ENCODE measurements at places on chromosomes 11 and 22. TPM values are rescaled to one million over a fixed set of nuclear protein-coding genes. Genes with fewer than 3 reads are reported as not detected.

Gene FADD
- total RNA-seq: 14.2 TPM

- DNase-seq: no peak
Measured at GRCh38 chr11:129280027-129280811, 88.1 kb upstream of the ARHGAP32 start.

DNA sequence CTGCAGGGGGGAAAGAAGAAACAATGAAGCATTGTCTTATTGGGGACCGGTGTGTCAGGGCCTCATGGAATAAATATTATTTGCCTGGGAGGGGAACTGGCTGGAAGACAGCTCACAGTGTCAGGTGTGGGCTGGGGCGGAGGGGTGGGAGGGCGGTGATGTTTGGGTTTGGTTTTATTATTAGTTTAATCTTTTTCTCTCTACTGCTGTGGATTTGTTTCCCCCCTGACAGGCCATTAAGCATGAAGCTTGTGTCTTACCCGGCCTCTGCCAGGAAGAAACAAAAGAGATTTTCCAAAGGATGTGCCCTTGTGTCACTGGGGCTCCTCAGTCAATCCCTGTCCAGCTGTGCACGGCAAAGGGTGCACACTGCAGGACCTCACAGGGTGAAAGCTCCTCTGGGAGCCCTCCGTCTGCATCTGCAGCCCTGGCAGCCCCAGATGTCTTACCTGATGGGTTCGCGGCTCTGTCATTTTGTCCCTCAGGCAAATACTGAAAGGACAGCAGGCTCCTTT, 203.1 kb upstream of the TMEM45B start:
- DNase-seq: no peak

Gene TEX12
- not detected for total RNA-seq

Gene MISFA
- not detected for total RNA-seq

DNA sequence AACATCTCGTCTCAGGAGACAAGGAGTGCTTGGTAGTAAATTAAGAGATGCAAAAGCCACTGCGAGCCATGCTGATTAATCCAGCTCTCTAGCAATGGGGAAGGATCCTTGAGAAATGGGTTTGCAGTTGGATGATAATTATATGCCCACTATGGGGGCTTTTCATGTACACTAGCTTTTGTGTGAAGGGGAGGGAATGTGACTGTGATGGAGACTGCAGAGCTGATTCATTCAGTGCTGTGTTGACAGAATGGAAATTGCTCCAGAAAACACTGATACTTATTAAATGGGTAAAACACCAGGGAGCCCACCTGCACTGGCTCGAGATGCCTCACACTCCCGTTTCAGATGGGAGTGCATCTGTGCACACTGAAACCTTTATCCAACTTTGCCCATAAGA, 37.0 kb upstream of the KIRREL3 start:
- no peak for DNase-seq

GRCh38 chr11:123313262-123313661, 116.8 kb upstream of the GRAMD1B start:
- no peak for DNase-seq

Gene KRTAP5-10
- not detected for total RNA-seq

All from body of pancreas (tissue), 4 donors.